ENCODE measurements at places on chromosomes 7 and 10. TPM values are rescaled to one million over a fixed set of nuclear protein-coding genes. Genes with fewer than 3 reads are reported as not detected.

- DNase-seq, result no peak
These were observed 345.6 kb downstream of the MDFIC start for GRCh38 chr7:115267503-115267902.

GRCh38 chr10:127020260-127020659 is 115.0 kb downstream of the DOCK1 start:
- DNase-seq, result no peak

- no peak for DNase-seq
These were observed 3.8 kb upstream of the NRCAM start for GRCh38 chr7:108459922-108460551.

Gene FAM24B
- total RNA-seq, result 7.2 TPM

DNA sequence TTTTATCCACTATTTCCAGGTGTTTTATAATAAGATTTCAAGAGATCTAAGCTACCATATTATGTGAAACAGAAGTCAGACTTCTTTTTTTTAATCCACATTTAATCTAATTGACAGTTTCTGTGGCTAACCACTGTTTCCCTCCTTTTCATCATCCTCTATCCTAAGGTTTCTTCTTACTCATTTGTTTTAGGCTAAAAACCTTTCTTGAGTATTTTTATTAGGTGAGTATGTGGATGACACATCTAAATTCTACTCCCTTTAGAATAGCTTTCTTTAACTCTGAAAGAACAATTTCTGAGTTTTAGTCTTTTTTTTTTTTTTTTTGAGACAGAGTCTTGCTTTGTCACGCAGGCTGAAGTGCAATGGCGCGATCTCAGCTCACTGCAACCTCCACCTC is 62.7 kb downstream of the NPY start:
- DNase-seq, result no peak

DNA sequence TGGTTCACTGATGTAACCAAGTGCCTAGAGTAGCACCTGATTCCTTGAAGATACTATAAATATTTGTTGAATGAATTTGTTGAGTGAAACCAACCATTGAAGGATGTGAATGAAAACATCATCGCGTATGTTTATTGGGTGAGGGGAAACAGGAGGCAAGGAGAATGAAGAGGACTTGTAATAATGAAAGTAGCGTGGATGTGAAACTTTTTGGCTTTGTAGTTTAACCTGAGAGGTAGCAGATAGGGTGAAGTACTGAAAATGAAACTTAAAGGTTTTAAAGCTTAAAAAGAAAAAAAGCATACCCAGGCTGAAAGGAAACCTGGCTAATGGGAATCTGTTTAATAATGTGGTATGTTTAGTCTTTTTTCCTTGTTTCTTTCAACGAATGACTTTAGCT is 5.2 kb downstream of the CCNY start:
- DNase-seq, result no peak
